ENCODE measurements at places on chromosomes 2 and 18. TPM values are rescaled to one million over a fixed set of nuclear protein-coding genes. Genes with fewer than 3 reads are reported as not detected.

- no peak for DNase-seq
Measured at GRCh38 chr2:239792405-239793084, 232.6 kb downstream of the NDUFA10 start.

- DNase-seq, result no peak
Measured at GRCh38 chr2:135818937-135819610, 17.9 kb downstream of the LCT start.

- DNase-seq, result no peak
Measured at GRCh38 chr2:110116033-110116710, 550 bp upstream of the MALL start.

Gene ANKRD30BL
- polyA plus RNA-seq, result 0.08 TPM

Gene ELAC1
- 7.5 TPM for polyA plus RNA-seq

All from hindlimb muscle (tissue), 1 donor.